ENCODE measurements at places on chromosomes 16 and 17.
A peak's percentile ranks its signal among the peaks of the same experiment; 100 is the strongest.

DNA sequence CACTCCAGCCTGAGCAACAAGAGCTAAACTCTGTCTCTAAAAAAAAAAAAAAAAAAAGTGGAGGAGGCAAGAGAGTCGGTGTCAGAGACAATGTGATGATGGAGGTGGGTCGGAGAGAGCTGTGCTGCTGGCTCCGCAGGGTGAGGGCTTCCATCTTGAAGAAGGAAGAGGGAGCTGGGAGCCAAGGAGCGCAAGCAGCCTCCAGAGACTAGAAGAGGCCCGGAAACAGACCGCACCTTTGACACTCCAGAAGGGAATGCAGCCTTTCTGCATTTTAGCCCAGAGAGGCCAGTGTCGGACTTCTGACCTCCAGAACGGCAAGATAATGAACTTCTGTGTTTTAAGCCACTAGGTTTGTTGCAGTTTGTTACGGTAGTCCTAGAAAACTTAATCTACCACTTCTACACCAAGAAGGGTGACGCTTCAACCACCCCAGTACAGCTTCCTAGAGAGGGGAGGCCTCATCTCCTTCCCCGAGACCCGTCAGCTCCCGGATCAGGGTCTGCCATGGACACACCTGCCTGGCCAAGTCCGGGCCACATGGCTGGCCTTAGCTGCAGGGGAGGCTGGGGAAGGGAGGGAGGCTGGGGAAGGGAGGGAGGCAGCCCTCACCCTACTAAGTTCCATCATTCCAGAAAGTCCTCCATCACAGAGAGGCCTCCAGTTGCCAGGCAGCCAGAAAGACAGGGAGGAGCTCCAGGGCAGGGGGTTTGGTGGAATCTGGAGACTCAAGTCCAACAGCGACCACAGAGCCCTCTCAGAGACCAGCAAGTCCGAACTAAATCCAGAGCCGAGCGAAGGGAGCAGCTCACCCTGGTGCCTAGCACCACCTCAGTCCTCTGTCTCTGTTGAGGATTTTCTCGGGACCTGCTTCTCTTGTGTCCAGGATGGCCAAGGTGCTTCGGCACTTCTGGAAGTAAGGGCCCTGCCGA, 13.2 kb upstream of the RBFOX3 start:
- no peak for DNase-seq

- no peak for DNase-seq
Measured at GRCh38 chr17:1058423-1059130, 61.6 kb downstream of the TIMM22 start.

GRCh38 chr16:31395647-31396046, 2.5 kb downstream of the ITGAD start:
- no peak for DNase-seq

DNA sequence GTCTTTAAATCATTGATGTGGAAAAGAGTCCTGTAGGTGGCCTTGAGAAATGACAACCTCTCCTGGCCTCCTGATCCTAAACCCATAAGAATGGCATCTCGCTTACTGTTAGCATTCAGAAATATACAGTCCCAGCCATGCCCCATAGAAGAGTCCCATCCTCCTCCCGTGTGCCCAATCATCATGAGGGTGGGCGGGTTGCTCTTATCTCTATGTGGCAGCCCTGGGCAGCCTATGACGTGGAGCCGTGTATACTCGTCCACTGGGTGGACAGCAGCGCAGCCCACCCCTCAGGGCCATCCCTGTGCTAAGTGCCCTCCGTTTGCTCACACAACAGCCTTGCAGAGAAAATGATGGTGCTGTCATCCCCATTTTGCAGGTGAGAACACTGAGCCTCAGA, 105.3 kb downstream of the AMFR start:
- no peak for DNase-seq

- no peak for DNase-seq
Measured at GRCh38 chr17:79012563-79013134, 3.1 kb upstream of the CANT1 start.

DNA sequence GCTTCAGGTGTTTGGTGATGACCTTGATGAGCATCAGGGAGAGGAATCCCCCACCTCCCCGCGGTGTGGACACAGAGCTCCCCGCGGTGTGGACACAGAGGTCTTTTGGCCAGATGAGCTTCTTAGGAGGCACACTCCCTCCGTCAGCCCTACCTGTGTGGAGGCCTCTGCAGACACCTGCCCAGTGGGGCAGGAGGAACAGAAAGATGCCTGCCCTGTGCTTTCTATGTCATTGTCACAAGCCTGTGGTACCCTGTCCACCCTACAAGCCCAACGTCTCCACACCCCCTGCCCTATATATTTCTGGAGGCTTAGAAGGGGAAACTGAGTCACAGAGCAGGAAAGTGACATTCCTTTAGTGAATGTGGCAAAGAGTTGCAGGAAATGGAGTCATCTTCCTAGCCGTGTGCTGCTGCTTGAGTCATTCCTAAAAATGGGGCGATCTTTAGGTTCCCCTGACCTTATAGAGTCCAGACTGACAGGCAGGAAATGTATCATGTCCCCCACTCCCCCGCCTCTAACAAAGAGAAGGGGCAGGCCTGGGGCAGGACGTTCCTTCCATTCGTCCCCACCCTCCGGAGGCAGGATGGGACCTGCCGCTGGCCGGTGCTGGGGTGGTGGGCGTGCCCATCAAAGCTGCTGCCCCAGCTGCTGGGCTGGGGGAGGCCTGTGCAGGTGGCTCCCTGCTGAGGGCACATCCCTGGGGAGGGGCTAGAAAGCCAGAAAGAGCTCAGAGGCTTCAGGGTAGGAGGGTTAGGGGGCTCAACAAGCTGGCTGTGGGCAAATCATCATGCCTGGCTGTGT, 1.0 kb upstream of the C16orf74 start:
- DNase-seq: no peak

DNA sequence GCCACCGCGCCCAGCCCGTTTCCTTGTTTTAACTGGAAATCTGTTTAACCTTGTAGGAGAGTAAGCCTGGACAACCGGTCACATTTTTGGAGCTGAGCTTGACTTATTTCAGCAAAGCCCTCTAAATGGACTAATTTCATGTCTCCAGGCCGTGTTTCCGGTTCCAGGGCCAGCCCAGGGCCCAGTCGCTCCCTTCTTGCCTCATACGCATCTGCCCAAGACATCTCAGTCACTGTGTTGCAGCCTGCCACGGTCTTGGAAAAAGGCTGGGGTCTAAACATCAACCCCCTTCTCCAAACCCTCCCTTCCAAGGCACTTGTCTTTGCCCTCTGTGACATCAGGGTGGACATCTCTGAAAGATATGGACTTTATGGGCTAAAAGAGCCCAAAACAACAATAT, 18.9 kb downstream of the PLEKHG4 start:
- DNase-seq: no peak

GRCh38 chr17:82933911-82934310, 94.1 kb upstream of the ZNF750 start:
- DNase-seq: no peak

- DNase-seq: no peak
Measured at GRCh38 chr17:49565948-49566491, 9.7 kb upstream of the NXPH3 start.

GRCh38 chr16:28208824-28209223, 2.9 kb downstream of the XPO6 start:
- no peak for DNase-seq

GRCh38 chr16:49000594-49000993, 281.0 kb downstream of the CBLN1 start:
- DNase-seq: no peak

GRCh38 chr17:5718726-5719125, 134.4 kb upstream of the NLRP1 start:
- no peak for DNase-seq

- no peak for DNase-seq
Measured at GRCh38 chr17:73802314-73802713, 158.1 kb upstream of the SDK2 start.

DNA sequence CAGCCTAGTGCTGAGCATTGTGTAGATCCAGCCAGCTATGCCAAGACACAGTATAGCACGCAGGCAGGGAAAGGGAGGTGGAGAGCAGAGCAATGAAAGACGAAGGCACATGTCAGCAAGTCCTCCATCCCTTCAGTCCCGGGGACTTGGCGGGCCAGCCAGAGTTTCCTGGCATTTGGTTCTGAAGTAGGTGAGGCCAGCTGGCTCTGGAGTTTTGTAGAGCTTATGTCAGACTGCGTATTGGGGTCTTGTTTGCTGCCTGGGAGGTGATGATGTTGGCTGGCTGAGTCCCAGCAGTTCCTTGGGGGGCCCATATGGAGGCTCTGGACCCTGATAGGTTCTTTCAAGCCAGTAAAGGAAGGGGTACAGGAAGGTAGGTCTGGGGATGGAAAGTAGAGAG, 55.7 kb upstream of the AKTIP start:
- DNase-seq: no peak

GRCh38 chr17:65156835-65157565, 19.8 kb downstream of the RGS9 start:
- no peak for DNase-seq

DNA sequence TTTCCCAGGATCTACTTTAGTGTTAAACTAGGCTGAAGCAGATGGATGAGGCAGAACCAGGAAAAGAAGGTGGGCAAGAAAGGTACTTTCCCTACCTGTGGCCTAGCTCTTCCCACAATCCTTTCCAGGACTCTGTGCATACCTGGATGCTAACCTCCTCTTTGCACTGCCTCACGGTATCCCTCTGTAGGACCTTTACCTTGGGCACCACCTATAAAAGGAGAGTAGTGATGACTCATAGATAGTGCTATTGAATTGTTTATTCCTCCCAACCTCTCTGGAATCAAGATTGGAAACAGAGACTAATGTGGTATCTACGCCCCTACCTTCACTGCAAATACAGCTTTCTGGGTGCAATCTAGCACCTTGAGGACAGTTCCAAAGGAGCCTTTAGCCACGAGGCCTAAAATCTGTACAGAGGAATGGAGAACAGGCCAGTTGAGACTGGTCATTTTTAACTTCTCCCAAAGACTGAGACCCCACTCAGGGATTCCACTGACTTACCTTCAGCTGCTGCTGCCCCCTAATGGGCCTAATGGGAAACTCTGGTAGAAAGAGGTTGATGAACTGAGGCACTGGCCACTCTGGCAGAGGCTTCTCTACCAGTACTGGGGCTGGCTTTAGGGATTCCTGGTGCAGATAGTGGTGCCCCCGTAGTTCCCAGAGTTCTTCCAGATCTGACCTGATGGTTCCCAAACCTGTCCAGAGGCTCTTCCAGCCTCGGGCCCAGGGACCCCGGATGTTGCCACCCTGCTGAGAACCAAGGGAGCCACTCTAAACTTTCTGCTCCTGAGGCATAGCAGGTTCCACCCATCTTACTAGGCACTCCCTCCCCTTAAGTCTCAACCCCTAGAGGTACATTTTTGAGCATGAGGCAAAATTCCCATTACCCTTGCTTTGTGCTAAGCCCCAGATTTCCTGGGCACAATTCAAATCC, 781 bp downstream of the RSKR start:
- DNase-seq: peak; percentile 3

- DNase-seq: no peak
Measured at GRCh38 chr16:69179328-69180010, 7.5 kb upstream of the SNTB2 start.

- no peak for DNase-seq
Measured at GRCh38 chr16:46519063-46519462, 102.1 kb downstream of the SHCBP1 start.

- DNase-seq: no peak
Measured at GRCh38 chr16:78275420-78275819, 176.0 kb downstream of the WWOX start.

- peak; percentile 51 for DNase-seq
Measured at GRCh38 chr17:49508061-49508865, 13.2 kb downstream of the NGFR start.

GRCh38 chr17:32684087-32684958, 192.6 kb downstream of the MYO1D start:
- no peak for DNase-seq

- no peak for DNase-seq
Measured at GRCh38 chr17:73628642-73629552, 15.3 kb downstream of the SDK2 start.

GRCh38 chr16:86956437-86956836, 360.8 kb downstream of the C16orf95 start:
- no peak for DNase-seq

DNA sequence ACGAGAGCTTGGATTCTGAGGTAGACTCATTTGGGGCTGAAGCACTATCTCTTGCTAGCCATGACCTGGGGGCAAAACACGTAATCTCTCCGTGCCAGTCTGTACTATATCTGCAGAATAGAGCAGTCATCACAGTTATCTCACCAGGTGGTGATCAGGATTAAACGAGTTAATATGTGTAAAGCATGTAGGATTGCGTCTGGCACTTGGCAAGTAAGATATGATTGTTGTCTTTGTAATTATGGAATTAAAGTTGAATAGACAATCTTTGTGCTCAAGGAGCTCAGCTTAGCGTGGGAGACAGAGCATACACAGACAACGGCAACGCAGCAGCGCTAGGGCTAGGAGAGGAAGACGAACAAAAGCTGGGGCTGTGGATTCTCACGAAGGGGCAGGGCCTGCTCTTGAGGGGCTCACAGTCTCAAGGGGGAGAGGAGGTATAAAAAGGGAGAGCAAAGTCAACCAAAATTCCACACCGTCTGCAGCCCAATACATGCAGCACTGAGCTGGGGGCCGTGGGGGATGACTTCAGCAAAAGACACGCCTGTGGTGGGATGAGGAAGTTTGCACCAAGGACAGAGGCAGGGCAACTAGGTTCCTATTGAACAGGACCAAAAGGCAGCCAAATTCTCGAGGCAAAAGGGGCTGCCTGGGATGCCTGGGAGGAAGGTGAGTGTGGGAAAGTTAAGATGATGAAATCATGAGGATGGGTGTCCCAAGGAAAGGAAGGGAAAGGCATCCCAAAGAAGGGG, 68.6 kb downstream of the SDK2 start:
- no peak for DNase-seq

- DNase-seq: no peak
Measured at GRCh38 chr16:67021321-67021720, 7.6 kb upstream of the CBFB start.

GRCh38 chr17:19654896-19655295, 6.3 kb downstream of the ALDH3A2 start:
- DNase-seq: no peak

DNA sequence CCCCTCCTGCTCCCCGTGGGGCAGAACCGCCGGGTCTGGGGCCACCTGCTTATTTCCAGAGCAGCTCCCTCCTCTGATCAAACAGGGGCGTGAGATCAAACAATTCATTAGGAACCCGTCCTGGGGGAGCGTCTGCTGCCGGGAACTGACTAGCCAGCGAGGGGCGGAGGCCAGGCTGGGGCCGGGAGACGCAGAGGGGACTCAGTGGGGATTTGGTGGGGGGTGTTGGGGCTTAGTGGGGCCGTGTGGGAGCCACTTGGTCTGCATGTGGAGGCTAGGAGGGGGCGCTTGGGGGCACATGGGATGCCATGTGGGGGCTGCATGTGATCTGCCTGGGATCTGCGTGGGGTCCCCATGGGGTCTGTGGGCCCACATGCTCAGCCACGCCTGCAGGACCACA, 20.5 kb upstream of the CACNA1H start:
- DNase-seq: no peak

- DNase-seq: no peak
Measured at GRCh38 chr17:60371818-60372510, 20.0 kb downstream of the USP32 start.

- no peak for DNase-seq
Measured at GRCh38 chr17:41769346-41769862, 17.1 kb downstream of the JUP start.
